ENCODE measurements at places on chromosomes 4 and X. TPM values are rescaled to one million over a fixed set of nuclear protein-coding genes. Genes with fewer than 3 reads are reported as not detected.

- H3K4me1 ChIP-seq = no peaks in the 10 kb centered on the region
- no peak overlapping the region for H3K27ac ChIP-seq
- no peaks in the 10 kb centered on the region for H3K27me3 ChIP-seq
- DNase-seq = no peak
- no peak overlapping the region for H3K4me3 ChIP-seq
- H3K36me3 ChIP-seq = no peaks in the 10 kb centered on the region
These were observed 3.2 kb upstream of the PRKG2 start for GRCh38 chr4:81218206-81218605.

XAGE2 gene
- not detected for total RNA-seq

GRCh38 chr4:13201241-13201640, 282.9 kb downstream of the RAB28 start:
- DNase-seq = no peak
- no peaks in the 10 kb centered on the region for H3K27me3 ChIP-seq

FRG1 gene
- 64.3 TPM for total RNA-seq

GRCh38 chrX:128781506-128781905, 729.3 kb upstream of the ACTRT1 start:
- H3K27ac ChIP-seq = no peak overlapping the region
- DNase-seq = peak; percentile 14
- H3K27me3 ChIP-seq = no peaks in the 10 kb centered on the region
- H3K4me1 ChIP-seq = no peaks in the 10 kb centered on the region

DNA sequence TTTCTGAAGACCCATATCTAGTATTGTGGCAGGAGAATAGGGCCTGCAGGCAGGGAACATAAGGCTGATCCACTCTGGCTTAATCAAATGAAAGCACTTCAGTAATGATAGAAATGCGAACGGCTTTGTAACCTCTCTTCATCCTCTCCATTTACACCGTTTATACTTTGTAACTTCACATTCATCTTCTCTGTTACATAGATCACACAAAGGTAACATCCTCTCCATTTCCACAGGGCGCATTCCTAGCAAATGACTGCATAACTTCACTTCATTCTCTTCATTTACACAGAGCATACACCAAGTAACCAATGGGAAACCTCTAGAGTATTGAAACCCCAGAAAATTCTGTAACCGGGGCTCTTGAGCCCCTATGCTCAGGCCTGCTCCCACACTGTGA, 65.5 kb upstream of the SLC34A2 start:
- no peak overlapping the region for H3K4me3 ChIP-seq
- no peaks in the 10 kb centered on the region for H3K27me3 ChIP-seq
- no peak overlapping the region for H3K27ac ChIP-seq

LAMP2 gene
- total RNA-seq = 39.6 TPM

TSC22D3 gene
- 47.3 TPM for total RNA-seq

- H3K27me3 ChIP-seq = no peaks in the 10 kb centered on the region
- H3K36me3 ChIP-seq = no peaks in the 10 kb centered on the region
- H3K4me3 ChIP-seq = no peak overlapping the region
- DNase-seq = no peak
- no peaks in the 10 kb centered on the region for H3K4me1 ChIP-seq
These were observed 602.2 kb downstream of the IL15 start for GRCh38 chr4:142238589-142238988.

UCP1 gene
- total RNA-seq = not detected

GRCh38 chrX:15789979-15790768, at the start of gene ZRSR2:
Gene ZRSR2, plus strand, starts transcription at chrX:15790484. Its CDS starts 12 bp downstream, at chrX:15790496.
- peak within 1 kb of the TSS; percentile 94 for H3K27ac ChIP-seq
- H3K4me1 ChIP-seq = peaks cover 10% of the 10 kb centered on the region
- DNase-seq = peak; percentile 93
- H3K27me3 ChIP-seq = no peaks in the 10 kb centered on the region
- peaks cover 5% of the 10 kb centered on the region for H3K36me3 ChIP-seq

DNA sequence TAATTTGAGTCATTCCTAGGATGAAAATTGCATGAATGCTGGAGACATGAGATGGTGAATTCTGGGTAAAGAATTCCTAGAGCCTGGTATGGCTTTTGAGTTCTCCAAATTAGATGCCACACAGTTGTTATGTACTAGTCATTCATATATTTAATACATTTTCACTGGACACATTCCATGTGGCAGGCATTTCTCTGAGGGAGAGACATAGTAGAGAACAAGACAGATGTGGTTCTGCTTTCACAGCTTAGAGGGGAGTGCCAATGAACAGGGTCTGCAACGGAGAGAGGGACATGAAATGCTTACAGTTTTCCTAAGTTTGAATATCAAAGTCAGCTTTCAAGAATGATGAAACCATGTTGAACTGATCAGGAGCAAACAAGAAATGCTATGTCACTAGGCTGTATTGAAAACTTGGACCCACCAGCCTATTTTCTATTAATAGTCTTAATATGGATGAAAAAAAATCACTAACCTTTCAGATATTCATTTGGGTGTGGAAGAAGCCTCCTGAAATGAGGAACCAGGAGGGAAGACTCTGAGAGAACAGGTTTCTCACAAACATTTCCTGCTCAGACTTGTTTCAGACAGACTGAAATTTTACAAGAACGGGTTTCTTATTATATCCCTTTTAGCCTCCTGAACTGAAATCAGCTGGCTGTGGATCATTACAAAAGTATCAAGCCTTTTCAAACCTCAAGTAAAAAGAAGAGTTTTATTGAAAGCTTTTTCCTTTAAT, 276.0 kb upstream of the TET2 start:
- H3K36me3 ChIP-seq = no peaks in the 10 kb centered on the region
- H3K4me1 ChIP-seq = no peaks in the 10 kb centered on the region
- H3K27ac ChIP-seq = no peak overlapping the region
- H3K4me3 ChIP-seq = no peak overlapping the region
- H3K27me3 ChIP-seq = no peaks in the 10 kb centered on the region
- DNase-seq = no peak

DNA sequence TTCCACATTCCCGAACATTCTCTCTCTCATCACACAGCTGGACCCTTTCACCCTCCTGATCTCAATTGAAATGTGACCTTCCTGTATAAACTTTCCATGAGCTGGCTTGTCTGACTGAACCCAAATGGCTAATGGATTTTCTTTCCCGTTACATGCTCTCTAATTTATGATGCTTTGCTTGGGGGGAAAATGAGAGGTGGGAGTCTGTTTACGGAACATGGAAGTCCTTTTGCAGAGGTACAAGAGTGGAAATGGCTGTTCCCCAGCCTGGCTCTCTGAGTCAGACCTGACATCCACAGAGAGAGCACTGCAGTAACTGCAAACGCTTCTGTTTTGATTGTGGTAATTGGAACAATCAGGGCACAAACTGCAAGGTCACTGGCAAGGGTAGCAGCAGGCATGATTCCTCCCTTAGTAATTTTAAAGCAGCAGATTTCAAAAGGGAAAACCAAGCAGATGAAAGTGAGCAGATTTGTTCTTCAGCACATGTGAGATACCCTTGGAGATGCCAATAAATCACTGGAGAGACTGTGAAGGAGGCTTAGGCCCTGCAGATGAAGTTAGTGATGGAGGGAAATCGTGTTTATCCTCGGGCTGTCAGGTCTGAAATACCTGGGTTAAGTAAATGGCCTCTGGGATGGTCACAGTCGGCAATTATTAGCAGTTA, 83.9 kb downstream of the SNCA start:
- DNase-seq = no peak
- no peaks in the 10 kb centered on the region for H3K36me3 ChIP-seq
- H3K4me3 ChIP-seq = no peak overlapping the region
- no peaks in the 10 kb centered on the region for H3K27me3 ChIP-seq

GRCh38 chr4:110671679-110672078, 48.8 kb upstream of the PITX2 start:
- no peaks in the 10 kb centered on the region for H3K27me3 ChIP-seq
- H3K36me3 ChIP-seq = no peaks in the 10 kb centered on the region
- no peak overlapping the region for H3K27ac ChIP-seq
- no peak overlapping the region for H3K4me3 ChIP-seq
- DNase-seq = no peak
- H3K4me1 ChIP-seq = no peaks in the 10 kb centered on the region

STATH gene
- total RNA-seq = not detected

ZFYVE28 gene
- 12.9 TPM for total RNA-seq

DNA sequence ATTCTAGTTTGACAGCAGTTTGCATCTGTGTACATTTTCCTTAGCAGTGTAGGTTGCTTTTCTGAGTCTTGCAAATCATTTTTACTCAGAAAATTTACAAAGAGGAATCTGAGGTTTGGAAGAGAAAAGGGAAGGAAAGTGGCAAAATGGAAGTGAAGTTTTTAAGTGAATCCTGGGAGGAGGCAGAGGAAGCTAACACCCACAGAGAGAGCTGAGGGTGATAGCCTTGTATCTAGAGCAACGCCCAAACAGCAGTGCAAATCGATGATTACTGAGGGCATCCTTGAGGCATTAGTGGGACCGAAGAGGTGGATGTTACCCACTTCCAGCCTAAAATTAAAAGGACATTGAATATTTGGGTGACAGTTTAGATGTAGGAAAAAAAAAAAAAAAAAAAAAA, 31.8 kb downstream of the KLF3 start:
- no peaks in the 10 kb centered on the region for H3K4me1 ChIP-seq
- H3K4me3 ChIP-seq = no peak overlapping the region
- H3K27ac ChIP-seq = no peak overlapping the region
- DNase-seq = no peak
- peaks cover 65% of the 10 kb centered on the region for H3K36me3 ChIP-seq
